RKO (cell line): ENCODE measurements at places on chromosomes 5 and 9.

DNA sequence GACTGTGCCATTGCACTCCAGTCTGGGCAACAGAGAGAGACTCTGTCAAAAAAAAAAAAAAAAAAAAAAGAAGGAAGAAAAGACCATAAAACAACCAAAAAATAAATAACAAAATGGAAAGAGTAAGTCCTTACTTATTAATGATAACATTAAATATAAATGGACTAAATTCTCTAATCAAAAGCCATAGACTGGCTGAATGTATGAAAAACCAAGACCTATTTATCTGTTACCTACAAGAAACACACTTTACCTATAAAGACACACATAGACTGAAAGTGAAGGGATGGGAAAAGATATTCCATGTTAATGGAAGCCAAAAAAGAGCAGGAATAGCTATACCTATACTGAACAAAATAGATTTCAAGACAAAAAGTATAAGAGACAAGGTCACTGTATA, 16.6 kb downstream of the TMEM267 start:
- DNase-seq, result no peak

- DNase-seq, result no peak
Observed at GRCh38 chr5:99005506-99005905, 76.7 kb upstream of the CHD1 start.

DNA sequence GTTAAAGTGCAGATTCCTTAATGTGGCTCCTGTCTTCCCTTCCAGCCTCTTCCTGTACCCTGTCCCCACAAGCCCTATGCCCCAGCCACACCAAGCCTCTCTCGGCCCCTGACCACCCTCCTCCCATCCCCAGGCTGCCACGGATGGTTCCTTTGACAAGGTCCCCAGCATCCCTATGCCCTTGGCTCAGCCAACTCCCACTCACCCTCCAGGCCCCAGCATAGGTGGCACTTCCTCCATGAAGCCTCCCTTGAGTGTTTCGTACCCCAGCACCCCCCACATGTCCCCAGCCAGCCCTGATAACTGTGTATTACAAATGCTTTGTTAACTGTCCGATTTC, 115.5 kb upstream of the TBC1D2 start:
- DNase-seq, result no peak

- DNase-seq, result no peak
Observed at GRCh38 chr5:9020996-9021395, 524.9 kb downstream of the SEMA5A start.

DNA sequence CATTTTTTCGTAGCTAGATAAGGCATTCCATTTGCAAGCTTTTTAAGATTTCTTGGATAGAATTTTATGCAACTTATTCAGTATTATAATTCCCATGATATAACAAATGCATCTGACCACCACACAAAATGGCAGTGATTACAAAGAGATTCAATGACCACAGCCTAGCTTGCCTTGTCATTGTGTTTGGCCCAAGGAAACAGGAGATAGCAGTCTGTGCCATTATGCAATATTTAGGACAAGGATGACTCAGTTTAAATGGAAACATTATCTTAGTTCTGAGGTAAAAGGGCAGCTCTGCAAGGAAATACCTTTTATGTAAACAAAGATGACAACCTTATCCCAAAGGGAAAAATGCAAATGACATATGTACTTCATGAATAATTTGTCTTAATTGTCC, 89.8 kb downstream of the NUDT12 start:
- no peak for DNase-seq

DNA sequence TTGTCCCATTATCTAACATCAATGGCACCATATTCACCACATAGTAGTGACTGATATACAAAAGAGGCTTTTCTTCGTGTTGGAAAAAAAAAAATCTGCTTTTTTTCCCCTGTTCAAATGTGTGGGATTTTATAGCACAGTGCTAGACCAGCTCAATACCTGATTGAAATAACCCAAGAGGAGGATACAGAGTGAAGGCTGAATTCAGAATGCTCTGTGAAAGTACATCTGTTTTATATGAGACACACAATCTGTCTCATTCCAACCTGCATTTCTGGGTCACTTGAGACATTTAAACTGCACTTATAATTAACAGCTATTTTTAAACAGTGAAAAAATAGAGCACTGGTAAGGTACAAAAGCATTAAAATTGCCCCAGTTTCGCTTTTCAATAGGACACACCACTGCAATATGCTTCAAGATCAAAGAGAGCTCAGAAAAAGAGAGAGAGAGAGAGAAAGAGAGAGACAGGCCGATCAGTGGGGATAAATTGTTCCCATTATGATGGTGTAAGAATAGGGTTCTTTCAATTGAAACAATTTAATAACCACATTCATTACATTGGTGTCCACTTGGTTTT, 179.3 kb downstream of the NR2F1-AS1 start:
- DNase-seq, result no peak
